ENCODE measurements at places on chromosomes 2 and 18.

DNA sequence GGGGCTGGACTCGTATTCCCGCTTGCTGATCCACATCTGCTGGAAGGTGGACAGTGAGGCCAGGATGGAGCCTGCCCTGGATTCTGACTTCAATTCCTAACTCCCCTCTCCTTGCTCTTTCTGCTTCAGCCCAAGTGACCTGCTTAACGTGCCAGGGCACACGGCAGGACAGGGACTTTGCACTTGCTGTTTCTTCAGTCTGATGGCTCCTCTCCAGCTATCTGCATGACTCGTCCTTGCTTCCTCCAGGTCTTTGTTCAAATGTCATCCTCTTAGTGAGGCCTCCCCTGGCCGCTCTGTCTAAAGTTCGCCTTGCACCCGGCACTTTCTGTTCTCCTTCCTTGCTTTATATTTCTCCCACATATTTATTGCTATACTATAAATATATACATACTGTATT is 357.6 kb downstream of the MTX2 start:
- no peak for DNase-seq

- DNase-seq = no peak
These were observed 132.3 kb upstream of the PELI1 start for GRCh38 chr2:64276417-64277095.

- no peak for DNase-seq
These were observed 542 bp upstream of the CNNM3 start for GRCh38 chr2:96815326-96816126.

GRCh38 chr18:58581265-58581664 is 47.6 kb downstream of the ALPK2 start:
- DNase-seq = no peak

GRCh38 chr18:58438161-58438957 is 190.5 kb downstream of the ALPK2 start:
- no peak for DNase-seq

- no peak for DNase-seq
These were observed 145.9 kb downstream of the COPS8 start for GRCh38 chr2:237231593-237231992.

GRCh38 chr18:55477860-55478581 is 110.0 kb downstream of the TCF4 start:
- no peak for DNase-seq

- no peak for DNase-seq
These were observed 42.5 kb upstream of the LCLAT1 start for GRCh38 chr2:30404319-30405259.

DNA sequence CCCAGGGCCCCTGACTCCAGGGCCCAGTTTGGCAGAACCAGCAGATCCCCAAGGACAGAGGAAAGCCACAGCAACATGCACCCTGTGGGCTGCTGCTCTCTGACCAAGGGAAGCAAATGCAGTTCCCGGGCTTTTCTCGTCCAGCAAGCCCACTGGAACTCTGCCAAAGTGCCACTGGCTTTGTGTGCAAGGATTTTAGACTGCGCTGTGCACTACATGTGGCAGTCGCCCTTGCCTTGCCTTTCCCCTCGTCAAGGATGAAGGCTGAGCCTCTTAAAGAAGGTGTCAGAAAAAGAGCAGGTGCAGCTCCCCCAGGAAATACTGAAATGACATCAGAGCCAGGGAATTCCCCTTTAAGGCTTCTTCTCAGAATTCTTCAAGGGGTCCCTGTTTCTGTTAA is 199.2 kb downstream of the TFCP2L1 start:
- DNase-seq = no peak

DNA sequence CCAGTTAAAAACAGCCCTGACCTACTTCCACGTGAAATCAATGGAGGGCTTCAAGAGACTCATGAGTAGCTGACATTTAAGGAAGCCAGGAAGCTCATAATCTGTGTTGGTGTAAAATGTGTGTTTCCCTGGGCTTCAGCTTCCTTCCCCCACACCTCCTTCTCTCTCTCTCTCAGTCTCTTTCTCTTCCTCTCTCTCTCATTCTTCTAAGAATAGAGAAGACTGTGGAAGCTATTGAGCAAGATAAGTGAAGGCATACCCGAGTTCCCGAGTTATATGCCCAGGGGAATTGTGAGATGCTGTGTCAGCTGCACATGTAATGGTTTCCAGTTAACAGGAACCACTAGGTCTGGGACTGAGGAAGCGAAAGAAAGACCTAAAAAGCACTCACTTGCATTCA is 199.4 kb downstream of the NYAP2 start:
- no peak for DNase-seq

GRCh38 chr18:75199327-75199726 is 9.6 kb downstream of the PTGR3 start:
- DNase-seq = no peak

- DNase-seq = no peak
These were observed 7.1 kb downstream of the PKDCC start for GRCh38 chr2:42054714-42055430.

- no peak for DNase-seq
These were observed 187.6 kb downstream of the ADCYAP1 start for GRCh38 chr18:1092228-1092627.

GRCh38 chr18:40841467-40841866 is 1113.6 kb upstream of the PIK3C3 start:
- DNase-seq = no peak

DNA sequence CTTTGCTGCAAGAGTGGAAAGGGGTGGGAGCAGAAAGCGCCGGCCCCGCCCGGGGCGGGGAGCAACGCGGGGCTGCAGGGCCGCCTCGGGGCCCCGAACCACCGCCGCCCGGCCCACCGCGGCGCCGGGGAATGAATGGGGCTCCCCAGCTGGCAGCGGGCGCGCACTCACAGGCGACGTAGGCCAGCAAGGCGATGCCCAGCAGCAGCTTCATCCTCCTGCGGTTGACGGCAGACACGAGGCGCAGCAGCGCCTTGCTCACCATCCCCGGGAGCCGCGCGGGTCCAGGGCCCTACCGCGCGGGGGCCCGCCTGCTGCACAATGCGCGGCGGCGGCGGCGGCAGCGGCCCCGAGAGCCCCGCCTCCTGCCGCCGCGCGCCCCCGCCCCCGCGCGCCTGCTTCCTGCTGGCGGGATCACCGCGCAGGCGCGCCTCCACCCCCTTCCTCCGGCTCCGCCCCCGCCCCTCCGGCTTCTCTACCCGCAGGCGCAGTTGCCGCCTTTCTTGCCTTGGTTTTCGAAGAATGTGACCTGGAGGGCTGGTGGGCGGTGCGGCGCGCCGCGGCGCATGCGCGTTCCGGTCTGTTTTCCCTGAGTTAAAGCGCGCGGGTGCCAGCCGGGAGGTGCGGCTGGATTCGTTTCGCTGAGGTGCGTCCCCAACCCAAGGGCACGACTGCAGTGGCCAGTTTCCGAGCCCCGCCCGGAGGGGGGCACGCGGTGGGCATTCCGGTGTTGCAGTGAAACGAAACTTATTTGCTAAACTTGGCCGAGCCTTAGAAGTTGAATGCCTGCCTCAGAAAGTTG is at the start of gene UXS1:
Gene UXS1, minus strand, starts transcription at position 325 of the 802 bp plus-strand sequence. Its CDS starts 60 bp downstream, at position 265.
- peak; percentile 93 for DNase-seq

DNA sequence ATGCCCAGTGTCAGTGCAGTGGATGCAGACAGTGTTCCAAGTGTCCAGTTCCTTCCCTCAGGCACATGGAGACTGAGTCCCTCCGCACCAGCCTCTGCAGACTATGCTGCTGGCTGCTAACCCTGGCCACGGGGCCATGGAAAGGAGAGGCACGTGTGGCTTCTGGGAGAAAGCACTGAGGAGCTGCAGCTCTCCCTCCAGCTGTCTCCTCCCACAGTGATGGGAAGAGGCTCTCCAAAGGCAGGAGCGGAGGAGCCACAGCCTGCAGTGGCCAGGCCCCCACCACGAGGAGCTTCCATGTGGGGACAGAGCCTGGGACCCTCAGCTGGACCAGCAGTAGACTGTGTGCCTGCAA is 141.1 kb downstream of the NDUFA10 start:
- no peak for DNase-seq

- DNase-seq = no peak
These were observed 7.6 kb upstream of the MSTN start for GRCh38 chr2:190069936-190070696.

- no peak for DNase-seq
These were observed 8.1 kb downstream of the SIX2 start for GRCh38 chr2:45000921-45001868.

GRCh38 chr2:15753811-15754702 is 162.4 kb downstream of the DDX1 start:
- DNase-seq = no peak

DNA sequence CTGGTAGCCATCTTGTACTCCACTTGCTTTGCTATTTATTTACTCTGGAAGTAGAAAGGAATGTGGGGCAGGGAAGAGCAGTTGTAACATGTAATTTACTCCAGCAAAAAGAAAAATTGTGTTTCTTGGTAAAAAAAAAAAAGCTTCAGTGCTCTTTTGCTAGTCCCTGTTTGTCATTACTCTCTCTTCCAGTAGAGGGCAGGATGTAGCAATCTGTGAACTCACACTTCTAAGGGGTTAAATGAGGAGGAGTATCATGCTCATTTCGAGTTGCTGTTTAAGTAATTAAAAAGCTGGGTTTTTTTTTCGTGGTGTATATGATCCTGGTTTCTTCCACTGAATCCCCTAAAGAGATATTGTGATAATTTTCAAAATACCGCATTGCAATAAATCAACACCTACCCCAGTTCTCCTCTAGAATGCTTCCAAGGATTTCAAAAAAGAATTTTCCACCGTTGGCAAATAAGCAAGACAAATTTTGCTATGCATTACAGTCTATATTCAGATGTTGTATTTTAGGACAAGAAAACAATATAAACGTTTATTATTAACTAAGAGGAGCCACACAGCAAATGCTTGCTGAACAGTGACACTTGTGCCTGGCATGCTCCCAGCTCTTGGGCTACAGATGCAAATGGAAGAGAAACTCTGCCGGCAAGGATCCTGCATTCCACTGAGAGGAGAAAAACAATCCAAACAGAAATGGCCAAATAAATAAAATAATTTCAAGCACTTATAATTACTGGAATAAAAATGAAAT is 261.6 kb downstream of the ASXL3 start:
- DNase-seq = no peak

DNA sequence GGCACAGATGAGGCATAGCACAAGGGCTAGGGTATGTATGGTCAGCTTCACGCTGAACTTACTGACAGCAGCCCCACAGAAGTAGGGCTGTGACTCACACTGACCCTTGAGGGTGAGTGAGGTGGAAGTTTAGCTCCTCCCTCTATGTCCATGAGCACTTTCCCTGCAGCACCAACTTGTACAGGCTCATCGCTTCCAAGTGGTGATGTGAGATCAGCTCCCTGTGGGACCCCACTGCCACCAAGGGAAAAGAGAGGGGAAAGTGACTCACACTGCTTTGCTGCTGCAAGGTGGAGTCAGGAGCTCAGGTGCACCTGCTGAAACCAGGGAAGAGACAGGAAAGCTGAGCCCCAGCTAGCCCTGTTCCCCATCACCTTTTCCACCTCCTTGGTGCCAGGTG is 91.5 kb downstream of the TEX51 start:
- DNase-seq = no peak

DNA sequence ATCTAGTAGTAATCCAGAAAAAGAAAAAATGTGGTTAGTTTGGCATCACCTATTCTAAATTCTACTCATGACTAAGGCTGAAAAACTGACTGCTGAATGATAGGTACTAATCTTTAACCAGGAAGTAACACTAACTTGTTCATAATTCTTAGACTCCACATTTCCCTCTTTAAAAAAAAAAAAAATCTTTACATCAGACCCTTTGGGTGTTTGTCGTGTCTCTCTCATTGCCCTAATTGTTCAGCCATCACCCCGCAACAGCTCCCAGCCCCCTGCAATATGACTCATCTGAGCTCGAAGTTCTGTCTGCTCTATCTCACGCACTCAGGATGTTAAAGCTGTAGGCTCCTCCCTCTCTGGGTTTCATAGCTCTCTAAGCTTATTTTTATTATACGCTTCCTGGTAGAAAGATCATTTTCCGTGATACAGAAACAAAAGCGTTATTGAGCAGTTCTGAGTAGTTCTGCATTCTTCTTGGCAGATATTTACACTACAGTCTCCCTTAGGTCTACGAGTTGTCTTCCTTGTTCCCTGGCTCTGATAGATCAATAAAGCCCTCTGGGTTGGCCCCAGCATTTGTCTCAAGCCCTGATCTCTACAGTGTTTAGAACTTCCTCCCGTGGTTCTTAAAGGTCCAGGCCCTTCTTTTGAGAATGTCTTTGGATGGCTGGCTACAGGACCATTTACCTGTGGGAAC is 95.6 kb downstream of the TNFRSF11A start:
- DNase-seq = no peak

DNA sequence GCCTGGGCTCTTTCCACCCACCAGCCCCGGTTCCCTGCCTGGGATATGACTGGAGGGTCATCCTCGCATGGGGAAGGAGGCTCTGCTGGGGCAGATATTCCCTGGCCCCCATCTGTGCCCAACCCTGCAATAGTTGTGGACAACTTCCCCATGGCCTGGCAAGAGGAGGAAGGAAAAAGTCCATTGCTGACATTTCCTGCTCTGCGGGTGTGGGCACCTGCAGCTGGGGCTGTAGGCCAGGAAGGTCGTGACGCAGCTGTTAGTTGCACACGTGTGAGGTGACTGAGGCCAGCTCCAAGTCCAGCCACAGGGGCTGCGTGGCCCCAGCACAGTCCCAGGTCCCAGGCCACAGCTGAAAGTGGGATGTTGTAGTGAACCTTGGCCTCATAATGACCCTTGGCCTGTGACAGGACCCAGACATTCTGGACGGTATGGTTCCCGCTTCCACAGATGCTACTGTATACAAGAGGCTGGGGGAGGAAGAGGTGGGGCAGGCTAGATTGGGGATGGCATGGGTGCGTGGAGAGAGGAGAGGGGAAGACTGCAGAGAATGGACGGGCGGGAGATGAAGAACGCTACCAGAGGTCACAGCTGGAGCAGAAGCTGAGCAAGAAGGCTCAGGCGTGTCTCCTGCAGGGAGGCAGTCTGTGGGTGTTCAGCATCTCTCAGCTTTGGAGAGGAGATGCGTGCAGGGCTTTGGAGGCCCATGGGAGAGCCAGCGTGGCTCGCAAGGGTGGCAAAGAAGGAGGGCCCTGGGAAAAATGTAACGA is 22.1 kb downstream of the OTOF start:
- DNase-seq = no peak

DNA sequence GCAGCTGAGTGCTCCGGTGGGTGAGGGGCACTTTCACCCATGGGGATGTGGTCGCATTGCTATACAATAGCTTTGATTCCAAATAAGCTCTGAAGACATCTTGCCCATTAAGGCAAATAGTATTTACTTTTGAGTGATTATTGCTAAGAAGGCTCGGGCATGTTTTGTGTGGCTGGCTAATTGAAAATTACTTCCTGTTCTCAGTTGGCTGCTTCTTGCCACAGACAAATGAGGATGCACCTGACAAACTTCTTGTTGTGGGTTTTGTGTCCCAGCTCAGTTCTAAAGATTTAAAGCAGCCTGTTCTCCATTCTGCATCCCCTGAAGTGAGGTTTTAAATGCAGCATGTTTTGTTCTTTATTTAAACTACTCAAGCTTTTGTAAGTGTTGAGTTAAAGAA is 88.3 kb downstream of the KCNS3 start:
- no peak for DNase-seq

GRCh38 chr2:75012080-75012479 is 53.6 kb downstream of the POLE4 start:
- DNase-seq = no peak

- no peak for DNase-seq
These were observed 1.2 kb downstream of the TXNL1 start for GRCh38 chr18:56637176-56637575.

GRCh38 chr2:234110219-234110618 is 59.7 kb downstream of the SPP2 start:
- DNase-seq = no peak

GRCh38 chr2:160039166-160039903 is 23.1 kb downstream of the PLA2R1 start:
- no peak for DNase-seq

- DNase-seq = no peak
These were observed 466.0 kb upstream of the TNP1 start for GRCh38 chr2:217325816-217326215.

- DNase-seq = no peak
These were observed 126.2 kb downstream of the NR4A2 start for GRCh38 chr2:156206355-156206754.

Data from stimulated activated CD8-positive, alpha-beta memory T cell treated with anti-CD3 and anti-CD28 coated beads, Interleukin-4, amount 100 ng/mL, for 1 hour (primary cell).